Neuronal stem cell (in vitro differentiated cells): ENCODE measurements at places on chromosomes 6 and 20.

- H3K4me3 ChIP-seq, result peak overlapping the region; percentile 79
- DNase-seq, result peak; percentile 27
- peaks cover 4% of the 10 kb centered on the region for H3K4me1 ChIP-seq
Observed at GRCh38 chr6:136920671-136921380, 1.3 kb upstream of the SLC35D3 start.

DNA sequence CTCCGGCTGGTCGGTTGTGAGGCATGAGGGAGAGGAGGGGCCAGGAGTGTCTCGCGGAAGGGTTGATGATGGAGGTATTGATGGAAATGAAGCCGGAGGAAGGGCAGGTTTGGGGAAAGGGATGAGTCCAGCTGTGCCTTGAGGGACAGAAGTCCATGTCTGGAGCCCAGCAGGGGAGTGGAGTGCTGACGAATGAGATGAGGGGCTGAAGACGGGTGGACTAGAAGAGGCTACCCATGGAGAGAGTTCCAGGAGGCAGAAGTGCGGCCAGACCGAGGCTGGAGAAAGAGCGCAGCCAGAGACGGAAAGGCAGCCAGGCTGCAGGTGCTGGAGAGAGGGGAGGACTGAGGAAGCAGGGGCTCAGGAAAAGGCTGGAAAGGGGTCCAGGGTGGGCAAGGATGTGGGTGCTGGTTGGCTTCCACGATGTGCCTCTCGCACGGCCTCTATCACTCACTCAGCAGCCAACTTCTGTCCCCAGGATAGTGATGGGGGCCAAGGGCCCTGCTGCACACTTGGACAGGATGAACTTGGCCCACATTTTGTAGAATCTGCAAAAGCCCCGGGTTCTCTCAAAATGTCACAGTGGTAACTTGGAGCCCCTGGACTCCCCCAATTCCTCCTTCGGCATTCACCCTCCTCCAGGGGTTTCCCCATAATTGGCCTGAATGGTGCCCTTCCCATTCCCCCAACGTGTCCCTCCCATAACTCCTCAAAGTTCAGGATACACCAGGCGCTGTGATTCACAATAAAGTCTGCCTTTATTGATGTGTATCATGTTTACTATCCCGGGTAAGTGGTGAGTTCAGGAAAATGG, 627 bp upstream of the EIF6 start:
- no peaks in the 10 kb centered on the region for H3K27me3 ChIP-seq
- H3K36me3 ChIP-seq, result peaks cover 7% of the 10 kb centered on the region

- H3K27ac ChIP-seq, result no peak overlapping the region
- DNase-seq, result no peak
- H3K4me3 ChIP-seq, result no peak overlapping the region
- no peaks in the 10 kb centered on the region for H3K36me3 ChIP-seq
- no peaks in the 10 kb centered on the region for H3K4me1 ChIP-seq
Observed at GRCh38 chr6:95120984-95121383, 456.4 kb upstream of the MANEA start.

DNA sequence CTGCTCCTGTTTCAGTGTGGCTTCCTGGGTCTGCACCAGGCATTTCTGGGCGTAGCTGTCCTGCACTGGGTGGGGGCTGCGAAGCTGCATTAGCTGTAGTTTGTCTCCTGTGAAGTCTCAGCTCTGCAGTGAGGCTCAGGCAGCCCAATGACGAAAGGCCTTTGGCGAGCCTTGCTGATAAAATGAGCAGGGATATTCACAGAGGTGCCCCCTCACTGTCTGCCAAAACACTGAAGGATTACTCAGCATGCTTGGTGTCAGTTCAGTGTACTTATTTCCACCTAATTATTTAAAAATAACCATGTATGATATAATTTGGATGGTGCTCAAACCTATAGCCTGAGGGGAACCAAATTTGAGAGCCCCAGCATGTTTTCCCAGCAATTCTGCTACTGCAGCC, 73.5 kb downstream of the ECT2L start:
- H3K4me1 ChIP-seq, result peaks cover 2% of the 10 kb centered on the region
- no peak overlapping the region for H3K4me3 ChIP-seq
- no peak for DNase-seq

- H3K36me3 ChIP-seq, result no peaks in the 10 kb centered on the region
- peaks cover 7% of the 10 kb centered on the region for H3K4me1 ChIP-seq
- H3K4me3 ChIP-seq, result no peak overlapping the region
- no peak overlapping the region for H3K27ac ChIP-seq
- DNase-seq, result no peak
- no peaks in the 10 kb centered on the region for H3K27me3 ChIP-seq
Observed at GRCh38 chr6:54010340-54011276, 100.6 kb upstream of the MLIP start.
